ENCODE measurements at places on chromosomes 16 and 17.

- DNase-seq = no peak
Observed at GRCh38 chr16:85395207-85395912, 217.8 kb upstream of the GSE1 start.

DNA sequence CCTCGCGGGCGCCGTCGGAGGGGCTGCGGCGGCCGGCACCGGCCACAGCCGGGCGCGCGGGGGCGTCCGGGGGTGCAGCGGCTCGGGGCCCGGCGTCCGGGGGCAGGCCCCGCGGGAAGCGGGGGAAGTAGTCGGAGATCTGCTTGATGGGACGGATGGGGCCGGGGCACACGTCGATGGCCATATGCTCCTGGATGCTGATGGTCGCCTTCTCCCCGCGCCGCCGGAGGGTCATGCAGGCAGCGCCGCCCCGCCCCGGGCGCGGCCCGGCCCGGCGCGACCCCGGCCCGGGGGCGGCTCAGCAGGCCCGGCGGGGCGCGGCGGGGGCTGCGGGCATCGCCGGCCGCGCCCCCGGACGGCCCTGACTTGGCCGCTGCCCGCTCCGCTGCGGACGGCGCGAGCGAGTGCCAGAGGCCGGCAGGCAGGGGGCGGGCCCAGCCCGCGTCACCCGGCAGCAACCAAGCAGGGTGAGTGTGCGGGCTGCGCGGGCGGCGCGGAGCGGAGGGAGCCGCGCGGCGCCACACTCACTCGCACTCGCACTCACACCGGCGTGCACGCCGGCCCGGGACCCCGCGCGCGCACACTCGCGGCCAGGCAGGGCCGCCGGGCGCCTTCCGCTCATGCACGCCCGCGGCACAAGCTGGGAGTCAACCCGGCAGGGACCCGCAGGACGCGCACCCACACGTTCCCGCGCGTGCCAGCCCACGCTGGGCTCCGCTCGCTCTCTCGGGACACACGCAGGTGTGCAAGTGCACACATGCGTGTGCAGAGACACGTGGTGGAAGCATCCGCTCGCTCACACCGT is at the start of gene DOC2B:
Gene DOC2B, minus strand, starts transcription at position 406 of the 805 bp plus-strand sequence. Its CDS starts 171 bp downstream, at position 235.
- DNase-seq = no peak

DNA sequence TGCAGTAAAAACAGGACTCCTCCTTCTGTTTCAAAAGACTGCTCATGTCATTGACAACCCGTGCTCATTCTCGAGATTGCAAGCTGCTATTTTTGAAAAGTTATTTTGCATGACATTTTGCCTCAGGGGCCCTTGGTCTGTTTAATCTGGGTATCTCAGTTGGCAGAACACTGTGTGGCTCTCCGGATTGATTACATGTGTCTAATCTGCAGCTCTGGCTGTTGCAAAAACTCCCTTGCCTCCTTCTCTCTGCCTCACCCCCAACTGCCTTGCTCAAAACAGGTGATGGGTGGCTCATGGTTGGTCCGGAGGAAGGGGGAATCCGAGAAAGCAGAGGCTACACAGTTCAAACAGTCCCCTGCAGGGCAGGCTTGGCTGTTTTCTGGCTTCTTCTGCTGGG is 25.3 kb downstream of the GINS3 start:
- no peak for DNase-seq

GRCh38 chr16:81555660-81556059 is 111.1 kb downstream of the CMIP start:
- DNase-seq = no peak

GRCh38 chr17:29838961-29839360 is 91.1 kb downstream of the SSH2 start:
- DNase-seq = no peak

DNA sequence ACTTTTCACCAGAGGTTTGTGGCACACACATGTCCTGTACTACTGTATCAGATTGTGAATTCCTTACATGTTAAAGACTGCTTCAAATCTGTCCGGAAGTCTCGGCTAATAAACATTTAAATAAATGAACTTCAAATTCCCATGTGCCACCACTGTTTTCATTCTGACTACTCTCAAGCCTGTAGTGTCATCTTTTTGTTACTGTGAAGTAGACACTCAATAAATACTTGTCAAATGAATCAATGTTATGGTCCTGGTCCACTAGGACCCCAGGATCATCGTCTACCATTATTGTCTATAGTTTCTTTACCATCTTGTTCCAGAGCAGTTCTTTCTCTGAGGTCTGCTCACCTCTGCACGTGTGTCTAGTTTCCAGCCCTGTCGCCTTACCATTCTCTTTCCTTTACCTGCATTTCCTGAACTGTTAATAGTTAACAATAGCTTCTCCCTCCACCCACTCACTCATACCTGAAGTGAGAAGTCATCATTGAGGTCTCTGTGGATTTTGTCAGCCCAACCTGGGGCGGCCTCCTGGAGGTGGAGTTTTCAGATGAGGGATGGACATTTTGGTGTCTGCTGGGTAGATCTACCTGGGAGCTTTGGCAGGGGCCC is 333.0 kb downstream of the SEC14L1 start:
- no peak for DNase-seq

Data from activated gamma-delta T cell treated with Interleukin-2 at 50 U/mL for 16 hours (primary cell).